ENCODE measurements at places on chromosomes 6 and 20.

- no peak for DNase-seq
These were observed 22.3 kb upstream of the EYA4 start for GRCh38 chr6:133218852-133219251.

GRCh38 chr6:159427771-159428170 is 258.6 kb downstream of the FNDC1 start:
- no peak for DNase-seq

DNA sequence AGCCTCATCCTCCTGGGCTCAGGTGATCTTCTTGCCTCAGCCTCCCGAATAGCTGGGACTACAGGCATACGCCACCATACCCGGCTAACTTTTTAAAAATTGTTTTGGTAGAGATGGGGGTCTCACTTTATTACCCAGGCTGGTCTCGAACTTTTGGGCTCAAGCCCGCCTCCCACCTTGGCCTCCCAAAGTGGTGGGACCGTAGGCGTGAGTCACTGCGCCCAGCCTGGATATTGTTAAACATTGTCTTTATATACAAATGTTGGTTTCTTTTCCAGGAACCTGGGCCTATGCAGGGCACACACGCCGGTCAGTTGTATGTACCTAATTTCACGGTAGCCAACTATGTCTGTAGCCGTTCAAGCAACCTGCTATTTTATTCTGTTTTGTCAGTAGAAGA is 60.1 kb downstream of the SYNJ2 start:
- DNase-seq: no peak

GRCh38 chr6:145669627-145670034 is 65.7 kb downstream of the EPM2A start:
- no peak for DNase-seq

DNA sequence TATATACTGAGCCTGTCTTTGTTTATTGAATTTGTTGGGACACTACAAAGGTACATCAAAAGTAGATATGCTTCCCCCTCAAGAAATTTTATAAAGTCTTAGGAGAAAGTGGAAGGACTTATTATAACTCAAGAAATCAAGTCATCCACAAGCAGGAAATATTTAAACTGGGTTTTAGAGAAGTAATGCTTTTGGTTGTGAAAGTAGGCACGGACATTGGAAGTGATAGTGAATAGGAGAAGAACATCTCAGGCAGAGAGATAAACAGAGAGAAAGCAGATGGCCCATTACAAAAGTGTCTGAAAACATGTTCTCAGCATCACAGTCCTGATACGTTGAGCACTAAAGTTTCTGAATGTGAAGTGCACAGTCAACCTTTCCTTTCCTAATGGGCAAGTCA is 415.6 kb upstream of the RNF217 start:
- DNase-seq: no peak

- DNase-seq: no peak
These were observed 678.6 kb upstream of the CITED2 start for GRCh38 chr6:140052736-140053729.

Measured in DMS153 (cell line).